Body of pancreas (tissue), 4 donors: ENCODE measurements at places on chromosomes 7 and 10.

GRCh38 chr10:30869566-30869965, 162.1 kb downstream of the ZNF438 start:
- no peak for DNase-seq

GRCh38 chr10:99456931-99457288, 26.5 kb upstream of the GOT1 start:
- no peak for DNase-seq

GRCh38 chr7:153454306-153454705, 597.9 kb upstream of the DPP6 start:
- DNase-seq = no peak

DNA sequence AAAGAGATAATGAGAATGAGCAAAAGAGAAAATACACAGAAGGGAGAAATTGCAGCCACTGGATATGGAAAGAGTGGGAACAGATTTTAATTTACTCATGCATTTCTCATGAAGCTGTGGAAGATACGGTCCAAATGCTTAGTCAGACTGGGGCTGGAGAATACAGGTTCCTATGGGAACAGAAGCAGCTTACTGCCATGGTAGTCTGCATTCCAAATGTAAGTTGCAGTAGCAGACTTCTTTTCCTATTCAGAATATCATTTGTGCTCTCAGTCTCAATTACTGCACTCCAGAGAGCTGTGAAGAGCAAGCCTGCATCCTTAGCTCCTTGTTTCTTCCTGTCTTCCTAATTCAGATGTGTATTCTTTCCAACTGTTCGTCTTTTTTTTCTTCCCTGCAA, 190.8 kb upstream of the TMEM196 start:
- no peak for DNase-seq

DNA sequence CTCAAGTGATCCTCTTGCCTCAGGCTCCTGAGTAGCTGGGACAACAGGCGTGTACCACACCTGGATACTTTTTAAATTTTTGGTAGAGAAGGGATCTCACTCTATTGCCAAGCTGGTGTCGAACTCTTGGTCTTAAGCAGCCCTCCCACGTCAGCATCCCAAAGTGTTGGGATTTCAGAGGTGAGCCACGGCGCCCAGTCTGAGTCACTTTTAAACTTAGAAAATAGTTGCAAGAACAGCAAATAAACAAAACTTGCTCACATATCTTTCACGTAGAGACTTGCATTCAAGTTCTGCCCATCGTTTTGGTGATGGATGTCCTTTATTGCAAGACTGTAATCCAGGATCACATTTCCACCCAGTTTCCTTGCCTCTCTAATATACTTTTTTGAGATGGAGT, 16.6 kb downstream of the GTF2I start:
- DNase-seq = no peak

- DNase-seq = no peak
Observed at GRCh38 chr10:3570131-3570729, 214.8 kb downstream of the KLF6 start.

DNA sequence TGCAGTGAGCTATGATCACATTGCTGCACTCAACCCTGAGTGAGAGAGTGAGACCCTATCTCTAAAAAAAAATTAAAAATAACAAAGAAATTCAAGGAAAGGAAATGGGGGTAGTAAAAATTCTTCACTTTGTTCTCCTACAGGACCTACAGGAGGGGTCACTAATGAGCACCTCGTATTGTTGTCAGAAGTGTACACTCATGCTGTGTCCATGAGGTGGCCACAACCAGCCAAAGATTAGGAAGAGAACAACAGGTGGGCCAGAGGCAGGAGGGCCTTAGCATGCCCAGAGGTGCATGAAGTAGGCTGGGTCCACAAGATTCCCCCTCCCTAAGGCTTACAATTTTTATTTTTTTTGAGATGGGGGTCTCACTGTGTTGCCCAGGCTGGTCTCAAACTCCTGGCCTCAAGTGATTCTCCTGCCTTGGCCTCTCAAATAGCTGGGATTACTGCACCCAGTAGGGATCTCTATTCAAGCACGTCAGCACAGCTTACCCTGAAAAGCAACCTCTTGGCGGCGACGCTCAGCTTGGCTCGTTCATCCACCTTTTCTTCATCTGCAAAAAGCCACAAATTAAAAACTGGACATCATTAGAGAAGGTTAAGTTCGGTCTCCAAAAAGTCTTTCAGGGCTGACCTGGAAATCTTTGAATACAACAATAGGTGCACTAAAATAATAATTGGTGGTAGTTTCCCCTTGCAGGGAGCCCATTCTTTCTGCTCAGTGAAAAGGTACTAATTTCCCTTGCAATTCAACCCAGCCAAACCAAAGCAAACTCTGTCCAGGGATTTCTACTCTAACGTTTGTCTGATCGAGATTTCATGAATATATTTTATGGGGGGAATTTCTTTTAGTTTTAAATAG, 104.4 kb downstream of the SVIL start:
- no peak for DNase-seq

GRCh38 chr7:101162551-101163278, 2.7 kb downstream of the VGF start:
- peak; percentile 31 for DNase-seq

- DNase-seq = no peak
Observed at GRCh38 chr7:92909686-92910475, 73.5 kb upstream of the CDK6 start.

- DNase-seq = peak; percentile 30
Observed at GRCh38 chr10:79445977-79446757, 743 bp upstream of the ZCCHC24 start.

- no peak for DNase-seq
Observed at GRCh38 chr7:158617737-158618128, 30.1 kb upstream of the PTPRN2 start.

DNA sequence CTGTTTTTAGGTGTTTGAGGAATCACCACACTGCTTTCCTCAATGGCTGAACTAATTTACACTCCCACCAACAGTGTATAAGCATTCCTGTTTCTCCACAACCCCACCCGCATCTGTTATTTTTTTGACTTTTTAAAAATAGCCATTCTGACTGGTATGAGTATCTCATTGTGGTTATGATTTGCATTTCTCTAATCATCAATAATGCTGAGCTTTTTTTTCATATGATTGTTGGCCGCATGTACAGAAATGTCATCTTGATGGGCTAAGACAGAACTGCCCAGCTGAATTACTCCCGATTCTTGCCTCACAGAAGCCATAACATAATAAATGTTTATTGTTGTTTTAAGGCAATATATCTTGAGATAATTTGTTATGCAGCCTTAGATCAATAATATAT, 93.1 kb upstream of the DKK1 start:
- DNase-seq = no peak

- no peak for DNase-seq
Observed at GRCh38 chr10:122460891-122461293, 461 bp upstream of the HTRA1 start.

- no peak for DNase-seq
Observed at GRCh38 chr10:24418532-24418931, 209.6 kb downstream of the KIAA1217 start.

- DNase-seq = no peak
Observed at GRCh38 chr7:34655384-34655783, 2.6 kb upstream of the NPSR1 start.

- peak; percentile 46 for DNase-seq
Observed at GRCh38 chr7:30594048-30594539, 584 bp upstream of the GARS1 start.

DNA sequence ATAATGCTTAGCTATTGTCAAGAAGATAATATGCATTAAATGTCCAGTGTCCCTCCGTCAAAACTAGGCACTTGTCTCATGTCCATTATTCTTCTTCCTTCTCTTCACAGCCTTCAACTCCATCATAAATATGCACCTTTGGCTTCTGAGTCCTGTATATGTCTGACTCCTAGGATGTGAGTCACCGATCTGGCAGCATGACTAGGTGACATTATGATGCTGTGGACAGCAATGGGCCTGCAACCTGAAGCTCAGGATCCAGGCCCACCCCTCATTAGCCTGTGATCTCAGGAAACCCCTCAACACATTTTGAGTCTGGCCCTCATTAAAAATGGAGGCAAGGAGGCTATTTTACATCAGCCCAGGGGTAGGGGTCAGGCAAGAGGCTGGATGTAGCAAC, 362.5 kb upstream of the ZMIZ1 start:
- no peak for DNase-seq

GRCh38 chr7:116434820-116435341, 64.7 kb upstream of the CAV2 start:
- DNase-seq = no peak
